Natural killer cell (primary cell): ENCODE measurements at places on chromosomes 3 and 15.

GRCh38 chr3:123344175-123344906 lies 104.5 kb downstream of the ADCY5 start:
- H3K27ac ChIP-seq = no peak overlapping the region
- H3K4me3 ChIP-seq = no peak overlapping the region
- H3K27me3 ChIP-seq = no peaks in the 10 kb centered on the region
- no peak for DNase-seq

DNA sequence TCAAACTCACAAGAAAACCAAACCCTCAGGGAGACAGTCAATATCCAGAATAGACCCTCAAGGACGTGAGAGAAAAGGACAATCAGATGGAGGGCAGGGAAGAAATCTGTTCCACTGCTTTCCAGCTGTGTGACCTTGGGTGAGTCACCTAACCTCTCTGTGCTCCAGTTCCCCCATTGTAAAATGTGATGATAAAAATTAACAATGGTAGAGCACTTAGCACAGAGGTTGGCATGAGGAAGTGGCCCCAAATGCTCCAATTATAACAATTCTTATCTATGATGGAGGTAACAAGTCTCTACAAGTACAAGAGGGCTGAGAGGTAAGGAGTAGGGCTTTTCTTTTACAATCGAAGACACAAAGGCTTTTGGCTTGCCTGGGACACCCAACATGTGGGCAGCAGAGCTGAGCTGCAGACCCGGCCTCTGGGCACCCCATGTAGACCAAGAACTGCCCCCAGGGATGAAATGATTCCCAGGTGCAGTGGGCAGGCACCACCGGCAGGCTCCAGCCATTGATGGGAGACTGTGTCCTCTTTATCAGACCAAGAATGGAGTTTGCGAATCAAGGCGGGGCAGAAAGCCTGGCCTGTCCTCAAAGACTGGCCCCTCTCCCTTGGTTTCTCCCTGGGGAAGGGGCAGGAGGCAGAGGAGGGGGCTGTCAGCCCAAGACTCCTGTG lies 22.0 kb downstream of the WNT7A start:
- no peak overlapping the region for H3K4me3 ChIP-seq
- no peak overlapping the region for H3K27ac ChIP-seq
- no peak for DNase-seq
- H3K4me1 ChIP-seq = no peaks in the 10 kb centered on the region
- peaks cover 2% of the 10 kb centered on the region for H3K27me3 ChIP-seq
- no peaks in the 10 kb centered on the region for H3K36me3 ChIP-seq

- H3K27me3 ChIP-seq = no peaks in the 10 kb centered on the region
- DNase-seq = no peak
- H3K36me3 ChIP-seq = peaks cover 1% of the 10 kb centered on the region
Observed at GRCh38 chr3:120742849-120743365, 363 bp downstream of the GTF2E1 start.

DNA sequence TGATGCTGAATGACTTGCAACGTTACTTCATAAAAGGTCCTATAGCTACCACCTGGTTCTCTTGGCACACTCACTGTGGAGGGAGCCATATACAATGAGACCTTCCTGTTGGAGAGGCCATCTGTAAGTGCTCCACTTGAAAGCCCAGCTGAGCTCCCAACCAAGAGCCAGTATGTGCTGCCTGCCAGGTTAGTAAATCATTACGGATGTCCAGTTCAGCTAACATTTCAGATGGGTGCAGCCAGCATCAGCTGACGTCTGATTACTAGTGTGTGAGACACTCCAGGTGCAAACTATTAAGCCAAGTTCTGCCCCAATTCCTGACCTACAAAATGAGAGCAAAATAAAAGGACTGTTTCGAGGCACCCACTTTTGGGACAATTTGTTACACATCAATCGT lies 274.4 kb upstream of the ROBO2 start:
- no peaks in the 10 kb centered on the region for H3K4me1 ChIP-seq
- no peaks in the 10 kb centered on the region for H3K36me3 ChIP-seq
- no peak overlapping the region for H3K4me3 ChIP-seq
- H3K27me3 ChIP-seq = no peaks in the 10 kb centered on the region

GRCh38 chr3:53243165-53243564 lies 12.7 kb downstream of the TKT start:
- DNase-seq = no peak
- peaks cover 2% of the 10 kb centered on the region for H3K4me1 ChIP-seq
- no peaks in the 10 kb centered on the region for H3K27me3 ChIP-seq
- H3K4me3 ChIP-seq = no peak overlapping the region
- no peak overlapping the region for H3K27ac ChIP-seq
